ENCODE measurements at places on chromosomes 6 and 20.

DNA sequence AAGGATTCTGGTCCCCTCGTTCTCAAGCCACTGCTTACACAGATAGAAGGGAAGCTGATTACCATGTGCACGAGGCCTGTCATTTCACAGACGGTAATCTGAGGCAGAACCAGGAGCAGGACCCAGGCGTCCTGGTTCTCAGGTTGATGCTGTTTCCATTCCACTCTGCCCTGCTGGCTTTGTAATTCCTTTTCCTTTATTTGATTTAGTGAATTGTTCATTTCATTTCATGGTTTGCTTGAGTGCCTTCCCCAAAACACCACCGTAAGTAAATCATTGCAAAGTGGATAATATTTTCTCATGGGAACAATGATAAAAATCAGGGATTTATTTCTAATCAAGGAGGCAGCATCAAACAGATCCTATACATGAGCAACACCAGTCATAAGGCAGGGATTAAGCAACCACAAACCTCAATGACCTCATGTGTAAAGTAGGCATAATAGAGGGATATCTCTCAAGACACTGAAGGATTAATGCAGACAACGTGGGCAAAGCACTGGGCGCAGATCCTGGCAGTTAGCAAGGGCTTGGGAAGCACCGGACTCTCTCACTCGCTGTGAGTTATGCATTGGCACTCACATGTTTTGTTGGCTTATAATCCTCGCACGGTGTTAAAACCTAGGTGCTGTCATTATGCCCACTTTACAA, 229.5 kb upstream of the FOXQ1 start:
- no peak for DNase-seq

- DNase-seq: no peak
Observed at GRCh38 chr6:129312880-129313279, 397.1 kb downstream of the ARHGAP18 start.

GRCh38 chr6:36940027-36940426, 14.5 kb upstream of the PI16 start:
- DNase-seq: no peak

DNA sequence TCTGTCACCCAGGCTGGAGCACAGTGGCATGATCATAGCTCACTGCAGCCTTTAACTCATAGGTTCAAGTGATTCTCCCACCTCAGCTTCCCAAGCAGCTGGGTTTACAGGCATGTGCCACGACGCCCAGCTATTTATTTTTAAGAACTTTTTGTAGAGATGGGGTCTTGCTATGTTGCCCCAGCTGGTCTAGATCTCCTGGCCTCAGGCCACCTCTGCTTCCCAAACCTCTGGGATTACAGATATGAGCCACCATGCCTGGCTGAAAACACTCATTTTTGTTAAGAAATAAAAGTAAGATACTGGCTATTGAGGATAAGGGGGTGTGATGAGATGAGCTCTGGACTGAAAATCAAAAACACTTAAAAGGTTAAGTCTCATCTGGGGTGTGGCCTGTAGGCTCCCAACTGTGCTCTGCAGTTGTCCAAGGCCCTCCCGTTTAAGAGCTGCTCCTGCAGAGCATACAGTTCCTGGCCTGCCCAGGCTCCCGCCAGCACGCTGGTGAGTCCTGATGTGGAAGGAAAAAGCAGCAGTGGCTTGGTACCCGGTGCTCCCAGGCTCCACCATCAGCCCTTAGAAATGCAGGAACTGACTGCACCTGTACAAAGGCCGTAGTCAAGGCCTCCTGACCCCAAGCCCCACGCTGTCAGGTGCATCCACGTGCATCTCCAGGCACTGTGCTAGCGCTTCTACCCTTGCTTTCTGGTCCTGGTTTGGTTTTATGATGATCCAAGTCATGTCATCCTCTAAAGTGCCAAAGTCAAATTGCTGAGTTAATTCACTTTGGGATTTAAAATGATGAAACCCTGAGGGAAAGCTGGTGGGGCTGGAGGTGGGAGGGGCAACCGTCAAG, 111.5 kb downstream of the TMEM242 start:
- no peak for DNase-seq

DNA sequence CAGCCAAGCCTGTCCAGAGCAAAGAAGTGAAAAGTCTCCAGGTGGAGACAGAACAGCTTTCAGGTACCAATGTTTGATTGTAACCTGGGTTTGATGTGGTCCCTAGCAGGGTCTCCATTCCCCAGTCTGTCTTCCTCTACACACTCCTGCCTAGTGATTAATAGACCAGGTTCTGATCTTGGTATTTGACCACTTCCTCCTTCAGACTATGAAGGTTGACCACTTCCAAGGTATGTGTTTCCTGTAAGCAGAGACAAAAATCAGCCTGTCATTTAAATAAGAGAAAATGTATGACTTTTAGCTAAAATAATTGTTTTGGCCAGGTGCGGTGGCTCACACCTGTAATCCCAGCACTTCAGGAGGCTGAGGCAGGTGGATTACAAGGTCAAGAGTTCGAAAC, 41.8 kb upstream of the TOP1 start:
- no peak for DNase-seq

DNA sequence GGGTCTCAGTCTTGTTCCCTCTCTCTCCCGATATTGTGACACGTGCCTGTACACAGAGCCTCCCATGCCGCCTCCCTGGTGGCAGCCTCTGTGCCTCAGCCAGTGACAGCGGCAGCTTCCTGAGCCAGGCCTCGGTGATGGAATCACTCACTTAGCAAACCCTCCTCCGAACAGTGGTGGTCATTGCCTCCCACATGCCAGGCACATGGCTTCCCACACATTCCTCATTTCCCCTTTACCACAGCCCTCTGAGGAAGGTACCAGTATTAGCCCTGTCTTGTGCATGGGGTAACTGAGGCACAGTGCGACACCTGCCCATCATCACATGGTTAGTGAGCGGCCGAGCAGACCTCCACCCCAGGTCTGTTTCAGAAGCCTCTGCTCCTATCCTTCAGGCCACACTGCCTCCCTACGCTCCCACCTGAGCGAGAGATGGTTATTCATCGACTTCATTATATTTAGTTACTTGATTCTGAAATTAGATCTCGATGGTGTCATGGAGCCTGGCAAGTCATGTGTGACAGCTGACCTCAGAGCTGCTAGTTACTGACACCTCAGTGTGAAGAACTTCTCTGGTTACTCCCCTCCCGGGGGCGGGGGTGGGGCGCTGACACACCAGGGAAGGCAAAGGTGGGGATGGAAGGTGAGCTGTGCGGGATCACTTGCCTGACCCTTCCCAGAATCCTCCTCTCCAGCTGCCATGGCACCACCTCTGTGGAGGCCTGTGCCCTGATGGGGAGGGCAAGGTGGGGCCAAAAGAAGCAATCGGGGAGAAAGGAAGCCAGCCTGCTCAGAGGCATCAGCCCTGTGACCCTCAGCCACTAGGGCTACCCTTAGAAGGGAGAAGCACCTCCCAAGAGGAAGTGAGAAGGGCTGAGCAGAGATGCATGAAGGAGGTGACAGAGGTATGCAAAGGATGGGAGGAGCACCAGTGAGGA, 17.9 kb downstream of the MDGA1 start:
- no peak for DNase-seq

GRCh38 chr6:80235647-80236046, 129.2 kb downstream of the BCKDHB start:
- DNase-seq: no peak

DNA sequence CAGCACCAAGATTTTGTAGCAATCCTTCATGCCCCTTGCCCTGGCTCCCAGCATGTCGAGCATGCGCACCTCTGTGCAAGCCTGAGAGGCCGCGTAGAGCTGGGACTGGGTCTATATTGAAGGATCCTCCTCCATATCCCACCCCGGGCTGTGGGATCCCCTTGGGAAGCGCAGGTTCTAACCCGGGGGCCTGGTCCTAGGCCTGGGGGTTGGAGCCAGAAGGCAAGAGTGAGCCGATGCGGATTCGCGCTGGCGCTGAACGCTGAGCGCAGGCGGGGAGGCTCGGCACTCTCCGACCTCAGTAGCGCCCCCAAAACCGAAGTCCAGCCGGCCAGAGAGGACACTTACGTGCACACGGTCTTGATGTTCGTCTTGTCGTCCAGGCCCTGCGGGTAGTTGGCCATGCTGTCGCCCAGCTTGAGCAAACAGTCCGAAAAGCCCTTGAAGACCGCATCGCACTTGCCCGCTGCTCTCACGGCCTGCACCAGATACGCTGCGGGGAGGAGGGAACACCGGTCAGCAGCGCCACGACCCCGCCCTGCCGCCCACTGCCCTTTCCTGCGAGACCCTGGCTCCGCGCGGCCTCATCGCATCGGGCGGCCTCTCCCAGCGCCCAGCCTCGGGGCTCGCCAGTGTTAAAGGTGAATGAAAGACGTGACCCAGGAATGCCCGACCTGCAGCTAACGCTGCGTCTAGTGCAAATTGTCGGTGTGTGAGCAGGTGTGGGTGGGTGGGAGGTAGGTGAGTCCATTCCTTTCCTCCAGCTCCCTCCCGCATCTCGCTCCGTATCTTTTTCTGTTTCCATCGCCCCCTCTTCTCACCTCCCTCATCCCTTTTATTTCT, 4.5 kb downstream of the NRN1 start:
- no peak for DNase-seq

DNA sequence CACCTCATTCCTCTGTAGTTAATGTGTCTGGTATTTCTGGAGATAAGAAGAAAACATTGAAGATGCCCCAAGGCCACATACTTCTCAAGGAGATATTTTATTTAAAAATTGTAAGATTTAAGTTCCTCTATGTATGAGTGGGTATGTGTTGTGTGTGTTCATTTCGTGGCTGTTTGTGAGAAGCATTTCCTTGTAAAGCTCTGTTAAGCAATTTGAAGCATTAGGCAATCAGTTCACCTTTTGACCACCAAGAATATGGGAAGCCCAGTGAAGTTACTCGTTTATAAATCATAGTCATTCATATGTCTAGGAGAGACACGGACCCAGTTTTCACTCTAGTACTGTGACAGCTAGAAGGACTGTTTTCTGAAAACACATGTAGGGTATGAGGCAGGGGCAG, 717.6 kb upstream of the MAP3K7 start:
- no peak for DNase-seq

GRCh38 chr6:128370072-128370471, 150.3 kb downstream of the PTPRK start:
- no peak for DNase-seq

GRCh38 chr6:90168693-90169131, 127.9 kb downstream of the BACH2 start:
- no peak for DNase-seq

GRCh38 chr20:24821391-24821790, 127.7 kb upstream of the CST7 start:
- DNase-seq: no peak

GRCh38 chr20:18267815-18268214, 20.5 kb upstream of the ZNF133 start:
- DNase-seq: no peak

DNA sequence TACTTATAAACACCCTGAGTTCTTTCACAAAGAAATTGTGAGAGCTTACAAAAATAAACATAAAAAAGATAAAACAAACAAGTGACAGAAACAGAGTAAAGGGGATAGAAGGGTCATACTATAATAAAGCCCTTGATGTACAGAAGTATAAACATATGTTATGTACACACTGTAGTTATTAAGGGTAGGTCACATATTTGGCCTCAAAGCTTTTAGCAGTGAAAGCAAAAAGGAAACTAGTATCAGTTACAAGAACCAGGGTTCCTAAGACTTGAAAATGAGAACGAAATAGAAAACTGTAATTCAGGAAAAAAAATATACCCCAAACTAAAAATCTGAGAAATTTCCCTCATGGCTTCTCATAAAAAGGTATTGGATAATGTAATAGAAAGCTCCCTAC, 380.6 kb downstream of the HDGFL1 start:
- no peak for DNase-seq

- DNase-seq: no peak
Observed at GRCh38 chr6:126537061-126537816, 197.3 kb downstream of the CENPW start.

DNA sequence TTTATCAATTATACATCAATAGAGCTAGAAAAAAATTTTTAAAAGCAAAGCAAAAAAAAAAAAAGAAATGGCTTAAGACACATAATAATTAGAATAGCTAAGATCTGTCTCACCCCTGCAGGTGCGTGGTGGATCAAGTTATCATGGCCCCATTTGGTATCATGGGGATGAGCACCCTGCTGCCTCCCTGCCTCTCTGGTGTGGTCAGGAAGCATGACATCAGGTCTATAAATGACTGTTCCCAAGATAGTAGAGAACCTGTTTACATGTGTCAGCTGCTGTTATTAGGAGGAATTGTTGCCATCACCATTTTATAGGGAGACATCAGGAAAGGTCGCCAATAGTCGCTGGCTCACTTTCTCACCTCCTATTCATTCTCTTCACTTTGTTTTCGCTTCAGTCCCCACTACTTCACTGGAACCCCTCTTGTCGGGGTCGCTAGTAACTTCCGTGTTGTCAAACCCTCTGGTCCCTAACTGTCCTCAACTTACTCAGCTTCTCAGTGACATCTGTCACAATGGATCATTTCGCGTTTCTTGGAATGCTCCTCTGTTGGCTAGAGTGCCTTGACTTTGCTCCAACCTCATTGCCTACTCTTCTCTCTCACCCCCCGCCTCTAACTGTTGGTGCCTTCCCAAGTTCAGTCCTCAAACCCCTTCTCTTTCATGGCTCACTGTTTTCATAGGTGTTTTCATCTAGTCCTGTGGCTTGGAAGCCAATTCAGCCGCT, 4.7 kb downstream of the DNTTIP1 start:
- no peak for DNase-seq

GRCh38 chr6:134456226-134456625, 138.3 kb upstream of the SGK1 start:
- no peak for DNase-seq

GRCh38 chr6:29628419-29629281, 4.3 kb downstream of the GABBR1 start:
- DNase-seq: peak; percentile 14

- DNase-seq: no peak
Observed at GRCh38 chr6:33583591-33584155, 3.6 kb upstream of the BAK1 start.

DNA sequence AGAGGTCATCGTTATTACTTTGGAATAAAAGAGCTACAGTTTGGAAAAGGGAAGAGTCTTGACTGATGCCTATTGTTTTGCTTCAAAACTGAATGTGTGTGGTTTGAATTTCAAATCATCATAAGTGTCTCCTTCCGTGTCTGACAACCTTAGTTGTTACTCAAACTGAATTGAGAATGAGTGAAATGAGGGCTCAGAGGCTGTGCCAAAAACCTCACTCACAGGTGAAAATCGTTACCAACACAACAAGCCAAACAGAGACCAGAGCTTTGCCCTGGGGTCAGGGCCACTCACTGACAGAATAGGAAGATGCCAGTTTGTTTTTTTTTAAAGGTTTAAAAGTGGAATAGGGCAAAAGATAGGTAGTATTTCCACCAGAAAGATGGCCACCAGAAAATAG, 15.2 kb upstream of the SIRT5 start:
- no peak for DNase-seq

DNA sequence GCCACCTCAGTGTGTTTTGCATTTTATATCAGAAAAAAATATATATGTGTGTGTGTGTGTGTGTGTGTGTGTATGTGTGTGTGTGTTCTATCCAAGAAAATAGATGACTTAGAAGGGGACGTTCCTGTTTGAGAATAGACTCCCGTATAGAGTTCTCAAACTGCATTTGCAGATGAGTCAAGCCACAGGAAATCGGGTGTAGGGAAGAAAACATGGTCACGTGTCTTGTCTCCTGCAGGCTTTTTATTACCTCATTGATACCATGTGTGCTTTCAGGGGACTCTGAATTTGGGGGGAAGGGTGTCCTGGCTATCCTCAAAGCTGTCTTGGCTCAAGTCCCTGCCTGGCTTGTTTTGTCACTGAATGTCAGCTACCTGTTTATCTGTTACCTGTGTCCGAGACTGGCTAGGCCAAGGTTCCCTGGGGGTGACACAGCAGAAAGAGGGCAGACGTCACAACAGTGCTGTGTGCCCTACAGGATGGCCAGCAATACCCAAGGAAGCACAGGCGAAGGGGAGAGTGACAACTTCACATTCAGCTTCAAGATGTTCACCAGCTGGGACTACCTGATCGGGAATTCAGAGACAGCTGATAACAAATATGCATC, 55.7 kb upstream of the NOP56 start:
- no peak for DNase-seq
